ENCODE measurements at places on chromosomes 11 and 22.
A peak's percentile ranks its signal among the peaks of the same experiment; 100 is the strongest.

- DNase-seq = no peak
Observed at GRCh38 chr11:111447931-111448330, 64.3 kb downstream of the BTG4 start.

GRCh38 chr11:75481922-75482606 is 43.7 kb downstream of the GDPD5 start:
- DNase-seq = no peak

DNA sequence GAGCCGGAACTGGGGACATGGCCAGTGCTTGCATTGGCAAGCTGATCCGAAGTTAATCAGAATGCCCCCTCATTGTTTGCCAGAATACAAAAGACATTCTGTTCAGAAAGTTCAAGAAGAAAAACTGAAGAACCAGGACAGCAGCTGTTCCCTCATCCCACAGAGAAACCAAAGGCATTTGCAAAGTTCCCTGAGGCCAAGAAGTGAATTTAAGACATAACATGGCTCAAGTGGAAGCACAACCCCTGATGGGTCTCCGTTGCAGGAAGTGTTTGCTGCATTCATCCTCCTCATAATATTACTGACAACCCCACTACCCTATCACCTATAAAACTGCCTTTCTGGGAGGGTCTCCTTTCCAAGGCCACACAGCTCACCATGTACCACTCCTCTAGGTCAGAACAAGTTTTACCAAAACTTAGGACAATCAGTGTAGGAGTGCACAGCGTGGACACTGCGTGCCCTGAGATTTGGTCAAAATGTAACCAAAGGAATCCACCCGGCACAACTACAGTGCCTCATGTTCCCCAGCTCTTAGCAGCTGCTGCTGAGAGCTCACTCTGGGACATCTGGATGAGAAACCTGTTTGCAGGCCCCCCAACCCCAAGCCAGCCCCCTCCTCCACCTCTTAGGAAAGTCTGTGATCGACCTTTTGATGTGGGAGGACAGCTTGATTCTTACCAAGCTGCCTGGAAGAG is 101.6 kb upstream of the AKIP1 start:
- no peak for DNase-seq

DNA sequence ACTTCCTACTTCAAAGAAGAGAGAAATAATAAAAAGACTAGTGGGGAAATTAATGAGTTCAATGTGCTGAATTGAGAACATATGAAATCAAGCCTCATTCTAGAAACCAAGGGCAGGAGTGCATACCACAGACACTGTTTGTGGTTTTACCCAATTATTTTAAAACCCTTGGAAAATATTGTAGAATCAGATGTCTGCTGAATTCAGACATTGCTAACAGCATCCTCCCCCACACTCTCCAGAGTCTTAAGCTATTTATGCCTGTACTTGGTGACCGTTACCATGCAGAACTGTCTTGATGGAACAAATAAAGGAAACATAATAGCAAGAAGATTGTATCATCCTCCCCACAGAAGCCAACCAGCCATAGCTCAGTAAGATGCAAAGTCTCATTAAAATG is 850.1 kb downstream of the NTM start:
- DNase-seq = no peak

GRCh38 chr11:115503886-115504275 is 334 bp downstream of the CADM1 start:
- DNase-seq = no peak

DNA sequence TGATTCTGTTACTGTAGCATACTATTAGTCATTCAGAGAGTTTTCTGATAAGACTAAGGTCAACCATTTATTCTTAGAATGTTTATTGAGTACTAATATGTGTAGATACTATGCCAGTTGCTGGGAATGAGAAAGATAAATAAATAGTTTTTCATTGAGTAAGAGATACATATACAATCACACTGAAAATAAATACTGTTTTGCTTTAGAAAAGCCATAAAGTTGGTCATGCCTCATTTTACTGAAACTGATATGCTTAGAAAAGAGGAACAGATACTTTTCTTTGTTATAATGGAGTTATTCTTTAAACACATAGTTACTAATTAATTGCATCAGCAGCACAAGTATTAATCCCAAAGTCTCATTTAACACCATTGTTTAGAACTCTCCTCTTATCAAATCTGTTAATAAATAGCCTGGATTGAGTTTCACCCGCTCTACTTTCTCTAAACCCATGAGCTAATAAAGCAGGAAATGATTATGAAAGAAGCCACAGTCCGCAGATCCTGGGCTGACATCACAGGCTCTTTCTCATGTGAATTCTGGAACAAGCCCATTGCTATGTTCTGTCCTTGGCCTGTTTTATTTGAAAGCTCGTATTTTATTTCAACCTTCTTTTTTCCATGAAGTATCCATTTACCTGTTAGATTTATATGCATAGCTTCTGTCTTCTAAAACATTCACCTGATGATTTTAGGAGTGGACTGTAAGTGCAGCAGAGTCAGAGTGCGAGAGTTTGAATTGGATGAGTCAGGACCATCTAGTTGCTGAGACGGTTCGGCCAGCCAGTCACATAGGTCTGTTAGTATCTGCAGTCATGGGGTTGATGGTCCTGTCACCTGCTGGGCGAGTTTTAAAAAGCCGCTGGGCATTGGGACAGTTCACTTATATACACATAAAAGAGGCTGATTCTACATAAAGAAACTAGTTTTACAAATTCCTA is 35.5 kb downstream of the PIWIL4 start:
- DNase-seq = peak; percentile 36

- DNase-seq = no peak
Observed at GRCh38 chr11:64261556-64262080, 10.3 kb downstream of the PLCB3 start.

- no peak for DNase-seq
Observed at GRCh38 chr11:129696309-129696989, 119.2 kb upstream of the TMEM45B start.

GRCh38 chr11:29914203-29914930 is 102.5 kb downstream of the KCNA4 start:
- DNase-seq = no peak
